ENCODE measurements at places on chromosomes 7 and 10.

DNA sequence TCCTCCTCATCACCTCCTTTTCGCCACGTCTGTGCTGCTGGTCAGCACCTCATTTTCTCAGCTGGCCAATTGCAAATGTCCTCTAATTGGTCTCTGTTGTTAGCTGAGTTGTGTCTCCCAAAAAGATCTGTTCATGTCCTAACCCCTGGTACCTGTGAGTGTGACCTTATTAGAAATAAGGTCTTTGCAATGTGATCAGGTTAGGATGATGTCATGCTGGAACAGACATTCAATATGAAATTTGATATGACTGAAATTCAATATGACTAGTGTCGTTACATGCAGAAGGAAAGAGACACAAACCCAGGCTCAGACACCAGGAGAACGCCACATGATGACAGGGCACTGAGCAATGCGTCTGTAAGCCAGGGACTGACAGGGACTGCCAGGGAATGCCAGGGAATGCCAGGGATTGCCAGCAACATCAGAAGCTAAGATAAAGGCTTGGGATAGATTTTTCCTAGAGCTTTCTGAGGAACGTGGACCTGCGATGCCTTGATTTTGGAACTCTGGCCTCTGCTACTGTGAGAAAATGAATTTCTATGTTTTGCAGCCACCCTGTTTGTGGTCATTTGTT, 77.5 kb upstream of the CXCL12 start:
- no peak for DNase-seq

DNA sequence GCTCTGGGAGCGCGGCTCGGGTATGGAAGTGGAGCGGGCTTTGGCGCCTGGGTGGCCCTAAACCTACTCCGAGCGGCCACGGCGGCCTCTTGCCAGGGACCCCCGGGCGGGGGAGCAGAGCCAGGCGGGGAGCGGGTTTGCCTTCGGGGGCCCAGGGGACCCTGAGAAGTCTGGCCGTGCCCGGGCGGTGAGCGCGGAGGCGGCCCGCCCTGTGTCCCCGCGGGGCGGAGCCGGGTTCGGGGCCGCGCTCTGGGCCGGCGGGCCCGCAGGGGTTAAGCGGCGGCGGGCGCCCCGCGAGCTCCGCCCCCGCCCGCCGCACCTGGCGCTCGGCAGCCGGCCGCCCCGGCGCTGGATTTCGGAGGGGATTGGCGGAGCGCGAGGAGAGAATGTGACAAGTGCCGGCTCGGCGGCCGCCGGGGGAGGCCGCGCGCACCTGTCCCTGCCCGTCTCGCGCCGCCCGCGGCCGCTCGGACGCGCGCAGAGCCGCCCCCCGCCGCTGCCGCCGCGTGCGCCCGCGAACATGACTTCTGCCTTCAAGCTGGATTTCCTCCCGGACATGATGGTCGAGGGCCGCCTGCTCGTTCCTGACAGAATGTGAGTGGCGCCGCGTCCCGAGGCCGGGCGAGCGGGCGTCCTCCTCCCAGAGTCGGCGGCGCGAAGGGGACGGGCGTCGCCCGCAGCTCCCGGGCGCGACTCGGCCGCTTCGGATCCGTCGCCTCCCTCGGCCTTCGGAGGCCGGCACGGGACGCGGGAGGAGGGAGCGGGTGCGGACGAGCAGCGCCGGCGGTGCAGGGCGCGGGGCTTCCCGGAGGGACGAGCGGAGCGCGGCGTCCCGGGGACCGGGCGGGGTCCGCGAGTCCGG, at the start of gene CELF2:
CELF2 (plus strand) TSS at position 303 of the 862 bp plus-strand sequence; CDS start at position 521, 218 bp downstream.
- DNase-seq, result no peak

- DNase-seq, result no peak
Measured at GRCh38 chr10:88437411-88437810, 145.7 kb downstream of the RNLS start.

DNA sequence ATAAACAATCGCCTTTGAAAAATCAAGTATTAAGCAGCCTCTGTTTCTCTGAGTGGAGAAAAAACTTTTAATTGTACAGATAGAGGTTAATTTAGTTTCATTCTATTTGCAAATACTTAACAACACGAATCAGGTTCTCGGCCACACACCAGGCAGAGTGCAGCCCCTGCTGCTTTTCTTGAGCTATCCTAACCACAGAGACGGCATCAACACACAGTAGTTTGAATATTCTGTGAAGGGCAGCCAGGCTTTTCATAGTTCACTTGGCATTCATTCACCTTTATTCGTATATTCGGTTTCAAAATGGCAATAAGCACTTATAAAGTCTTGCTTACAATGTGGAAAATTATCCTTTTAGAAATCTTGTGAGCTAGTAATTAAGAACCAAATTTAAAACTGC, 5.7 kb downstream of the ADARB2 start:
- no peak for DNase-seq

GRCh38 chr10:125035588-125036295, 93.8 kb downstream of the ZRANB1 start:
- DNase-seq, result no peak

Measured in NCI-H446 (cell line).